Stimulated activated CD8-positive, alpha-beta memory T cell treated with anti-CD3 and anti-CD28 coated beads, Interleukin-15, amount 100 ng/mL, for 48 hours (primary cell): ENCODE measurements at places on chromosomes 6 and 20.

- DNase-seq, result no peak
Measured at GRCh38 chr20:40562031-40562430, 127.0 kb downstream of the MAFB start.

GRCh38 chr6:138104618-138105213 is 2.5 kb downstream of the PERP start:
- DNase-seq, result no peak

DNA sequence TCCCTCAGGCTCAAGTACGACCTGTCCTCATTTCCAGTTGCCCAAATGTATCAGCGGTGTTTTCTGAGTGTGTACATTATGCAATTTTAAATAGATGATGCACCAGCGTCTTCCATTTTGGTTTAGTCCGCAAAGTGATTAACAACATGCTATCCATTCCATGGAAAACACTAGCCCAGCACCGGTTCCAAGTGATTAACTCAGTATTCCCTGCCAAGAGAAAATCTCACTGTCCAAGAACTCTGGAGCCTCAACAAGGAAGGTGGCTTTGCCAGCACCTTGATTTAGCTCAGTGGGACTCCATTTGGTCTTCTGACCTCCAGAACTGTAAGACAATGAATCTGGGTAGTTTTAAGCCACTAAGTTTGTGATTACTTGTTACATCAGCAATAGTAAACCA is 107.2 kb downstream of the FOXC1 start:
- no peak for DNase-seq

- DNase-seq, result no peak
Measured at GRCh38 chr6:162821102-162821501, 93.3 kb downstream of the PACRG start.

- no peak for DNase-seq
Measured at GRCh38 chr6:84728602-84729001, 35.8 kb downstream of the TBX18 start.

DNA sequence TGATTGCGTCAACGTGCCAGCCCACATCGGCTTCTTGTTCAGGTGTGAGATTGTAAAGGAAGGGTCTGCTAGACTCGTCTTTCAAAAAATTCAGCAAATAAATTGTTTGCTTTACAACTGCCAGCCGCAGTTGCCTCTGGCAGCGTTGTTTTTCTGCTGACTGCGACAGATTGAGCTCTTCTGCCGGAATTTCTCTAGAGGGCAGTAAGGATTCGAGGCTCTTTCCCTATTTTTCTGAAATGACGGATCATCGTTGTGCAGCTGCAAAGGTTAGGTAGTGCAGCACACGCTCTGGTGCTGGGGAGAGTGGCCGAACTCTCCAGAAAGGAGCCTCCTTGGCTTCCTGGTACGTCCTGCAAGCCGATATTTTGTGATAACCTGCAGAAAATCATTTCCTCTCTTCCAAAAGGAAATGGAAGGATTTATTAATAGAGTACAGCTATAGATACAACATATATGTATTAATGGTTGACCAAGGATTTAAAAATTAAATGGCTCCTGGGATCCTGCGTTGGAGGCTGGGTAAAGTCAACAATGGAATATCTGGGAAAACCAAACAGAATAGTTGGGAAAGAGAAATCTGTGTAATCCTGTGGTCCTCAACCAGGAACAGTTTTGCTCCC is 121.9 kb upstream of the ZFP64 start:
- no peak for DNase-seq

DNA sequence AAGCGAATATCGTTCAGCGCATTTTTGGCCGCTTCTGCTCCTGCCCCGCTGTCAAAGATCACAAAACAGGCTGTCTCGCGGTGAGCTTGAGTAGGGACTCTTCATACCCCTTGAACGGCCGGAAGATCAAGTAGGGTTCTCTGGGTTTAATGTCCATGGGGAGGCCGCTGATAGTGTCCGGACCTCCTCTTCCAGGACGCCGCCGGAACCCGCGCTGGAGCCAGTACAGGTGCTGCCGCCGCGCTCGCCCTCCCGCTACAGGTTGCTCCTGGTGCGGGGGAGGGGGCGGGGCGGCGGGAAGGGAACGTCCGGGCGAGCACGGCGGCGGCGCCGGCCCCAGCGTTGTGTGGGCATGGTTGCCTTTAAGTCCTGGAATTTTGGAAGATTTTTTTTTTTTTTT is 67.4 kb downstream of the KHDC1L start:
- no peak for DNase-seq

DNA sequence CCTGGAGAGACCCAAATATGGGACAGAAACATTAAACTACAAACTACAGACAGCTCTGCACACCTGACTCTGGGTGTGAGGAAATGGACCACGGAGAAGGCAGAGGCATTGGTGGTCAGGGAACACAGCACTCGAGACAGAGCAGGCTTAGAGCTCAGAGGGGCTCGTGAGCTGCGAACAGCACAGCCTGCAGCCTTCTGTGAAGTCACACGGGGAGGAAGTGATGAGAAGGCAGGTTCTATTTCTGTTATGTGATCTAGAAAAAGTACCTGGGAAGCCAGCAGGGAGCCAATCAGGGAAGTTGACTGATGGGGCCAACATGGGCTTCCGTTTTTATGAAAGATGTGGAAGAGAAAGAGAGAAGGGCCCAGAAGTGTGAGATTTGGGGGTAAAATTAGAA is 88.9 kb upstream of the SNAP25 start:
- DNase-seq, result no peak

DNA sequence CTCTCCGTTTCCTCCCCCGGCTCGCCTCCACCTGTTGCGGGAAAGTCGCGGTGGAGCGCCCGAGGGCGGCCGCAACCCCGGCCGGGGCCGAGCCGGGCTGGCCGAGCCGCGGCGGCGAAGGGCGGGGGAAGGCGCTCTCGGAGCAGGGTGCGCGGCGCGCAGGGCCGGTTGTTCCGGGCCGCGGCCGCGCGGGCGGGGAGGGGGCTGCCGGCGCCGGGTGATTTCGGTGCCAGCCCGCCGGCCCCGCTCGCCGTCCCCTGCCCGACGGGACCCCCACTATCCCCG is 235 bp downstream of the MAP7 start:
- DNase-seq, result no peak

DNA sequence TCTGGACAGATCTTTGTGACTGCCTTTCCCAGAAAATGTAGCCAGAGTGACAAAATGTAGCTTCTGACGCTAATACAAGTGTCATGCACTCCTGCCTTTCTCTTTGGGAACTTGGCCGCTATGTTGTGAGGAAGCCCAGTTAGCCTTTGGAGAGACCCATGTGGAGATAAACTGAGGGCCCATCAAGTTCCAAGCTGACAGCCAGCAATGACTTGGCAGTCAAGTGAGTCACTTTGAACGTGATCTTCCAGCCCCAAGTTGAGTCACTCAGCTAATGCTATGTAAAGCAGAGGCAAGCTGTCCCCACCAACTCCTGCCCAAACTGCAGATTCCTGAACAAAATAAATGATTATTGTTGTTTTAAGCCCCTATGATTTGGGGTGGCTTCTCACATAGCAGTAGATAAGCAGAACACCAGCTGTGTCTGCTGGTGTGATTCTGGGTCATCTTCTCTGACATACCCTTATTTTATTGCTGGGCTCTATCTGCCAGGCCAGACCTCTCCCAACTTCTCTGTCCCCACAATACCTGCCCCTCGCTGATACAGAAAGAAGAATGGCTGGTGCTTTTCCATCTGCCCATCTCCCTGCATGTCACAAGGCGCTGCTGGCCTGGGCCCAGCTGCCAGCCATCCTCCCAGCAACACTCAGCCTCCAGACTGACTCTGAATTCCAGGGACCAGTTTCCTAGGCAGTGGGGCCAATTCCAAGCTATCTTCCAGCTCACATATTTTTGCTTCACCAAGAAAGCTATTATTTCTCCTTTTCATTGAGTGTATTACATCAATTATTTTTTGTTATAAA is 274.8 kb downstream of the LRFN2 start:
- no peak for DNase-seq

GRCh38 chr20:44938637-44939036 is 21.6 kb downstream of the TOMM34 start:
- DNase-seq, result no peak

DNA sequence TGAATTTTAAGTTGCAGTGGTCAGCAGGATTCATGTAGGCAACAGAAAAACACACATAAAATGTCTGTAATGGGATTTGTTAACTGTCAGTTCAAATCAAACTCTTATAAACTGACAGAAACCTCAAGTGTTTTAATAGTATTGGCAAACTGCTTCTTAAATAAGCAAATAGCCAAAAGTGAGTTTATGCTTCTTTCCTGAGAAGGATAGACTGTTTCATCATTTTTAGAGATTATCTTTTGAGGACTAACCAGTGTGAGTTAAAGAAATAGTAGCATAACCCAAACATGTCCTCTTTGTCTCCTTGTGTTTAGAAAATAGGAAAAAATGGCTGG is 68.0 kb downstream of the AIG1 start:
- DNase-seq, result no peak

- DNase-seq, result no peak
Measured at GRCh38 chr6:80789912-80790570, 683.6 kb downstream of the BCKDHB start.

- DNase-seq, result no peak
Measured at GRCh38 chr6:53912661-53913060, 117.9 kb downstream of the LRRC1 start.

DNA sequence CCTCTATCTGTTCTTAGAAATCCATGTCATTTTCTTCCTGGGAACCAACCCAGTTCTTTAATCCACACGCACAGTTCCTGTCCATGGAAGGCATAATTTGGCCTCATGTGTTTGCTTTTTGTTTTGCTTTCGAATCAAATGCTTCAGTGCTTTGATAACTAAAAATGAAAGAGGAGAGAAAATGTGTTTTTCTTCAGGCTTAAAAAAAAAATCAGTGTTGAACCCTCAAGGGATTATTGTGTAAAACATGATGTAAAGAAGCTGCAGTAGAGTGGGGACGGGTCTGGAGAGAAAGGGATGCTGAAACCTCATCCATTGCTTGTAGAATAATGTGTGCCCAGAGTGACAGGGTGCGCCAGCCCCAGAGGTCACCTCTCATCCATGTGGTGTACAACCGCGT is 197.5 kb upstream of the JARID2 start:
- DNase-seq, result no peak

DNA sequence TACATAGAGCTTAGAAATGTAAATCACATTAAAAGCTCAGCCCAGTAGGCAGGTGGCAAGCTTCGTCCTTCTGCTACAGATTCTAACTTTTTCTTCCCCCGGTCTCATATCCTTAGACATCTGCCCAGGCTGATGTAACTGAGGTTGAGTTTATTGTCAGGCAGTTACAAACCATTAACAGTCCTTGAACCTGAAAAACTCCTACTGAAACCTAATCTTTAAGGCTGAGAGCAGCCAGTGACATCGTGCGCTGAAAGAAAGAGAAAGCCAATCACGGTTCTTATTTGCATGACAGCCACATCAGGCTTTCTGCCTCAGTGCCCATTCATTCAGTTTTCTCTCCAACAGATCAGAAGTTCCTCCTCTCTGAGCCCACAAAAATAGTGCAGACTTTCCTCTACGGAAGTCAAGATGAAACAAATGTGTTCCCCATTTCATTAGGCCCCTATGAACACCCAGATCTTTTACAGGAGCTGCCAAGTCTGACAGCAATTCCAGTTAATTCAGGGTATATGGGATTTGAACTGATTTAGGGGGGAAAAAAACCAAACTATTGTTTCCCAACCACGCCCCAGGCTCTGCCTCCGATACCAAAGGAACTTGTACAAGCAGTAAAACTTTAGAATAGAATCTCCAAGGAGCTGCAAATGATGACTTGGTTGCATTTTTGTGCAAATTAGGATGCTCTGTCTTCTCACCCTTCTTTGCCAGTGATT is at the start of gene NHSL1:
Gene NHSL1, minus strand, starts transcription at position 192 of the 716 bp plus-strand sequence. CDS start 204 bp downstream, outside the sequence.
- no peak for DNase-seq

GRCh38 chr20:58605292-58606065 is 45.6 kb upstream of the STX16 start:
- no peak for DNase-seq

DNA sequence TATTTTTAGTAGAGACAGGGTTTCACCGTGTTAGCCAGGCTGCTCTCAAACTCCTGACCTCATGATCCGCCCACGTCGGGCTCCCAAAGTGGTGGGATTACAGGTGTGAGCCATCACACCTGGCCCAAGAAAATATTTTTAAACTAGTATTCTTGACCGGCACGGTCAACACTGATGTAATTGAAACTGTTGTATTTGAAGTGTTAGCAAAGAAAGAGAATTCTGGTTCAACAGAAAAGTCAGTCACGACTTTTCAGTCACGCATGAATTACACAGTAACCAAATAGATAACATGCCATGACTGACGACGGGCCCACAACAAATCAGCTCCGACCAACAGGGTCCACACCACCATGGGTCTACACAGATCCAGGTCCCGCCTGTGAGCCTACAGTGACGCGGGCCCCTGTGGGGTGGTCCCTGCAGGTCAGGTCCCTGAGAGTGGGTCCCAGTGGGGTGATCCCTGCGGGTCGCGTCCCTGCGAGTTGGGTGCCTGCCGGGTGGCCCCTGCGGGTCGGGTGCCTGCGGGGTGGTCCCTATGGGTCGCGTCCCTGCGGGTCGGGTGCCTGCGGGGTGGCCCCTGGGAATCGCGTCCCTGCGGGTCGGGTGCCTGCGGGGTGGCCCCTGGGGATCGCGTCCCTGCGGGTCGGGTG is 1.0 kb downstream of the GMEB2 start:
- DNase-seq, result no peak

- no peak for DNase-seq
Measured at GRCh38 chr6:81821449-81821848, 69.0 kb upstream of the TENT5A start.

GRCh38 chr6:2542858-2543218 is 207.9 kb downstream of the MYLK4 start:
- peak; percentile 25 for DNase-seq

- DNase-seq, result no peak
Measured at GRCh38 chr6:23842760-23843159, 283.3 kb upstream of the NRSN1 start.
